ENCODE measurements at places on chromosomes 4 and X.
A peak's percentile ranks its signal among the peaks of the same experiment; 100 is the strongest.

- DNase-seq, result no peak
Measured at GRCh38 chr4:172157946-172158345, 344.7 kb downstream of the GALNTL6 start.

GRCh38 chr4:26204911-26205370 lies 115.9 kb upstream of the RBPJ start:
- DNase-seq, result no peak

- no peak for DNase-seq
Measured at GRCh38 chr4:77593993-77594392, 11.6 kb upstream of the CXCL13 start.

- DNase-seq, result no peak
Measured at GRCh38 chr4:2417226-2417764, 1.1 kb downstream of the ZFYVE28 start.

- DNase-seq, result no peak
Measured at GRCh38 chr4:36414248-36414647, 132.8 kb downstream of the DTHD1 start.

DNA sequence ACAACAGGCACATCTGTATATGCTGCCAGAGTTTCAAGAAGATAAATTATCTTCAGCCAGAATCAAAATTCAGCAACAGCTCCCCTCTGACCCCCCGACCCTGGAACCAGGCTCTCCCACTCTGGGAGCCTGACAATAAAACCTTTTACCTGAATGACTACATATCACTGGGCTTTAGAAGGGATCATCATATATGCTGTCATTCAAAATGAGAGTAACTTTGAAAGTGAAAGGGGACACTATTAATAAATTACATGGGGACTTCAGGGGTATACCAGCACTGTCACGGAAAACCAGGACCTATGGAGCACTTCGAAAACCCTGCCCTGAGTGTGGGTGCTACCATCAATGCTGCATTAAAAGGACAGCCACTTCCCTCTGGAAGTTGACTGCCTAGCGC lies 26.2 kb downstream of the TSPAN5 start:
- DNase-seq, result no peak

GRCh38 chr4:53490965-53491622 lies 100.2 kb downstream of the LNX1 start:
- peak; percentile 12 for DNase-seq

DNA sequence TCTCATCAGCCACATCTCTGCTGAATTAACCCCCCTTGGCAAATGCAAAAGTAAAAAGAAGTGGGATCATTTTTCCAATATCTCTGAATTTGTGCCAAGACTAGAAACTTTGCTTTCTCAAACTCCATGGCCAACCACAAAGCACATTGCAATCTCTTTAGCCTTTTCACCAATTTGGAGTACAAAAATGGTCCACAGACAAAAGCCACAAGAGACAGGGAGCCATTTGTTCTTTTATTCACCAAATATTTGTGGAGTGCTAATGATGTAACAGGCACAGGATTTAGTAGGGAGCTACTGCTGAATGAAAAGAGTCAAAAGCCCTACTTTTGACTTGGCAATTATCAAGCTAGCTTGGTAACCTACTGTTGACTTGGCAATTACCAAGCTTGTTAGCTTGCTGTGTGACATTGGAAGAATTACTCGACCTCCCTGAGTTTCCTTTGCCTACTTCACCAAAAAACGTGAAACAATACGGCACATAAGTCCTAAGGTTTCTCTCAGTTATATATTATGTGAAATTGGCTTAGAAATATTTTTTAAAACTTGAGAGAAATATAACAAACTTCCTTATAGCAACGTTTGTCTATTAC lies 97.1 kb upstream of the KLF3 start:
- no peak for DNase-seq

DNA sequence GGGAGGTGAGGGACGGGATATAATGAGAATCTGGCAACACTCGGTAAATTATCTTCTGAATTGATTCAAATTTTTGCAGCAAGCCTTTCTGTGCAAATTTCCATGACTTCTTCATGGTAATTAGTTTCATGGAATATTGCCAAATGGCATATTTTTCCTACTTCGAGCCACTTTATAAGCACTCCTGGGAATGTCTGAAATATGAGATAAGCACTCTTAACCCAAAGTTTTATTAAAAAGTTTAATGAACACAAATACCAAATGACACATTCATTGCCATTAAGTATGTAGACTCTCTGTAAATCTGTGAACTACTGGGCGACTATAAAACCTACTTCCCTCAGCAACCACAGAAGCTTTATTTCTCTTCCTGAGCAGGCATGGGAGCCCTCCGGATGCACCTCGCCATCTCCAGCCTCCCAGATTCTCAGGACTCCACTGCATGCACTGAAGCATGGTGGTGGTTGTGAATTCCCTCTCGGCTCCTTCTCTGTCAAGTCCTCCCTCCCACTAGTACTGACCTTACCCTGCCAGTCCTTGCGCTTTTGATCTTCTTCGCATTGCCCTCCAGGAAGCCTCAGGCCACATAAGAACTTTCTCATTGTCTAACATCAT lies 154.4 kb upstream of the RPL34 start:
- no peak for DNase-seq

- no peak for DNase-seq
Measured at GRCh38 chr4:66108898-66109297, 438.6 kb upstream of the EPHA5 start.

DNA sequence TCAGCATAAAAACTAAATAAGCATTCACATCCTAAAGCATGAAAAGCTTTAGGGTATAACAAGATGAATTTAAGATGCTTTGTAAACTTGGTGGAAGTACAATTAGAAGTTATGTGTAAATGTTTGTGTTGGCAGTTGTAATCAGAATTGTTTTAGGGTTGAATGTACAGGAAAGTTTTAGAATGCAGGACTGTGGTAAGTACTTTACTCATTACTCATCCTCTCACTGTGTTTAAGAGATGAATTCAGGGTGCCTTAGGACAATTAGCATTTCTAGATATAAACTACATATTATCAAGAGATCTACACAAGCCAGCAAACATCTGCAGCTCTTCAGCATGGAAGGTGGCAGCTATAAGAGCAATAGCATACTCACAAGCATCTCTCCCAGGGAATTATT lies 77.5 kb upstream of the ELOVL6 start:
- no peak for DNase-seq

DNA sequence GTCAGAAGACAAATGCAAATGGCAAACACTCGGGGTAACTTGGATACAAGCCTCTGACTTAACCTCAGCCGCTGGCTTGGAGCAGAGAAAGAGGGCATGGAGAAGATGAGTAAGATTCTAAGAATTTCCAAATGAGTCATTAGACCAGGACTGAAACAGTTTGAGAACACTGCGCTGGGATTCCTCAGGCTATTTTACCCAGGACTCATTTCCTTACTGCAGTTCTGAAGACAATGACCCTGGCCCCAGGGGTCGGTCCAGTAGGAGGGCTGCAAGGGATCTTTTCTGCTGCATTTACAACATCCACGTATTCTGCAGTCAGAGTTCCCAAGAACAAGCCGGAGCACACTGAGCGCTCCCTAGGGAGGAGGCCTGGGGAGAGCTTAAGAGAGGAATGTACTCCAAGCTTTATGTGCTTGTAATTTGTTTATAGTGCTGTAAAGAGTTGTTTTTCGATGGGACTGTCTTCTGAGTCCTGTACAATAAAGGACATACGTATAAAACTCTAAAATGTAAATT lies 27.3 kb upstream of the SORBS2 start:
- no peak for DNase-seq

DNA sequence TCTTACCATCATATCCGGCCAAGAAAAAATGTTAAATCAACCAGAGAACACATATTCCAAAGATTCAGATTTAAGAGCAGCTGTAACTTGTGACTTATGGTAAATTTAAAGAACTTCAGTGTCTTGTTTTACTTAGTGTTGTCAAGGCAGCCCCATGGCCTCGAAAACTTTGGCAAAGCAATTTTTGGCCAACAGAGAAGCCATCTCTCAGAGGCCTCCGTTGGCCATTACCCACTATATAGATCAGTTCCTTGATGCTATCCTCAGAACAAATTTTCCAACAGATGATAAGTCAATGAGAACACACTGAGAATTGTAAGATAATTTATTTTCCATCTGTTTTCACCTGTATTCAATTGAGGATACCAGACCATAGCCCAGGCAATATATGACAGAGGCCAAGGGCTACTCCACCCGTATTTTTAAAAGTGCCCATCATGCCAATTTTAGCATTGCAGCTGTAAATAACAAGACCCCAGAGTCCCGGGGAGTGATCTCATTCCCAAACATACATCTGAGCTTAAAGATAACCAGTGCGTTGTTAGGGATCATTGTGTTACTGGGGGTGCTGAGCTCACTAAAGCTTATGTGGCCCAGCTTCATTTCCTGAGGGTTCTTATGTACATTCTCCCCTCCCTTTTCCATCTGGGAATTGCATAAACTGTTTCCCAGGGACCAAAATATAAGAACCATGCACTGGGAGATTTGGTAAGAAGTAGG lies 50.0 kb upstream of the PDHA1 start:
- no peak for DNase-seq

DNA sequence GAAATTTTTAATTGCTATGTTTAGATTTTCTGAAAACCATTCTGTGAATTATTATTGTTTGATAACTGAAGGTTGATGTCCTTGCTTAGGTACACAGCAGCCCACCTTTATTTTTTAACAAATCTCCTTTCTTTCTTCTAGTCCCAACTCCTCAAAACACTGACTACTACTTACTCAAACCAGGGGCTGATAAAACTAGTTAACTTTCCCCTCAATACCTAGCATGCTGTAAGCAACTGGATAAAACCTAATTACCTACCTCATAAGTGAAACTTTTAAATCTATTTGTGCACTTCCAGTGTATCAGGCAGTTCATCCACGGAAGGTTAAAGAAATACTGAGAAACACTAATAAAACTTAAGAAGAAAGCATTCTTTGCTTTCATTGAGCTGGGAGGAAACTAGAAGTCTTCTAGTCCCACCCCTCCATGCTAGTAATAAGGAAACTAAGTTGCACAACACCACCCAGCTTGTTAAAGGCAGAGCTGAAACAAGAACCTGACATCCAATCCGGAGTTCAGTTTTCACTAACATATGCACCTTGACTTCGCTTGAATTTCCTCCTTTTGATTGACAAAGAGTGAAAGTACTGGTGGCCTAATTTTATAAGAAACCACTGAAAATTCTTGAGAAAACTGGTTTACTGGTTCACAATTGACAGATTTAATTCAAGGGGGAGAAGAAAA lies 180.2 kb upstream of the TET2 start:
- DNase-seq, result no peak

DNA sequence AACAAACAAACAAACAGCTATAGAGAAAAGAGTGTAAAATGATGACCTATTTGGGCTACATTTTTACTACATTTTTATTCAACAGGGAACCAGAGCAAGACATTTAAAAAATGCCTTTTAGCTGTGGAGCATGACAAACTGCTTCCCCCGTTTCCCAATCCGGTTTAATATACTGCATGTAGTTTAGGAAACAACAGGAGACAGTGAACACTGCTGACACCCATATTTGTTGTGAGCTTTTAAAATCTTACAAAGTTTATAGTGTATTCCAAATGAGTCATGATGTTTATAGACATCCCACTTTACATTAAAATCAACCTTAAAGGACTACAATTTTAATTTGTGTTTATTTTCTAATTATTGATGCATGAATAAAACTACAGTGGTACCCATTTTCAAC lies 1238.3 kb downstream of the TECRL start:
- no peak for DNase-seq

GRCh38 chr4:138898282-138898681 lies 117.3 kb upstream of the NOCT start:
- DNase-seq, result peak; percentile 70

DNA sequence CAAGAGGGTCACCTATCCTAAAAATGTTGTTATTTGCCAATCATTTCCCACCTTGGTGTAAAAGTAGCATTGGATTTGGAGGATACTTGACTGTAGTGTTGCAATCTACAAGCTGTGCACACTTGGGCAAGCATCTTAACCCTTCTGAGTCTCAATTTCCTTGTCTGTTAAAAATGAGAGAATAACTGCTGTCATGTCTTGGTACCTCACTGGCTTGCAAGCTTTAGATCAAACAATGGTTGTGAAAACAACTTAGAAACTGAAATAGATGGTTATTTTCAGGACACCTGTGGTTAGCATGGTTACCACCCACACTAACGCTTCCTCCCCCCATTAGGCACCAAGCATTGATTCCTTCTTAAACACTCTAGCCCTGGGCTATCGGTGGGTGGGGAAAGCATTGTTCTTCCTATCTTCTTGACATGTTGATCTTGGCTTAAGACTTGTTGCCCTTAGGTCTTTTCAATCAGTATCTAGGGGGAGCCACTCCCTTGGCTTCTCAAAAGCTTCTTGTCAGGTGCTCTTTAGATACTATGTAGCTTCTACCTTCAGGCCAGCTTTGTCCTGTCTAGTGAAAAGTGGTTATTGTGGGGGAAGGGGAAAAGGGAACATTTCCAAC lies 10.6 kb upstream of the AMOT start:
- no peak for DNase-seq

GRCh38 chr4:140213749-140214148 lies 59.8 kb upstream of the MAML3 start:
- DNase-seq, result no peak

DNA sequence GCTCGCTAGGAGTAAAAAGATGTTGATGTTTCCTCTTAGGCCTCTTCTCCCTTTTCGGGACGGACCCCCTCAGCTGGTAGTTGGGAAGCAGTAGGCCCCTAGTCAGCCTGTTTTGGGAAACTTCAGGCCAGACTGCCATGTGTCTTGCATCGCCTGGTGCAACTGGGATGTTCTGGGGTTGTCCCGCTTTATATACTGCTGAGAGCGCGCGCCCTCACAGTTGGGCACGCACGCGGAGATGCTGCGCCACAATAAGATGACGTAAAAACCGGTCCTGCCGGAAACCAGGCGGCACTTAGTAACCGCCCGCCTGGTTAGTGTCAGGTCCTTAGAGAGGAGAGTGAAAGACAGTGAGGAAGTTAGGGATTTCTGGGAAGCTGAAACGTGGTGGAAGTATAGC lies 231.3 kb upstream of the CT83 start:
- DNase-seq, result no peak

- no peak for DNase-seq
Measured at GRCh38 chrX:131322651-131323050, 33.5 kb upstream of the IGSF1 start.

DNA sequence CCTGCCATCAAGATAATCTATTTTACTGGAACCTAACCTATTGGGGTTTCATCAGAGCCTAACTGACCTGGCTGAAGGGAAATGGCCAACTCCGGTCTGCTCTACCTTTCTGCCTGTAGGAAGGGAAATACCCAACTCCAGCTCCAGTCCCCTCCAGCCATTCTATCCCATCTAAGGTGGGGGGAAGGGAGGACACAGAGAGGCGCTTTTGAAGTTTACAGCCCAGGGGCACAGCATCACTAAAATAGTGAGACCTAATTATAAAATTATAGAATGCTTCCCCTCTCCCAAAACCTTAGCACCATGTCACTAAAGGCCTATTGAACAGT lies 27.8 kb upstream of the ACSL4 start:
- no peak for DNase-seq

DNA sequence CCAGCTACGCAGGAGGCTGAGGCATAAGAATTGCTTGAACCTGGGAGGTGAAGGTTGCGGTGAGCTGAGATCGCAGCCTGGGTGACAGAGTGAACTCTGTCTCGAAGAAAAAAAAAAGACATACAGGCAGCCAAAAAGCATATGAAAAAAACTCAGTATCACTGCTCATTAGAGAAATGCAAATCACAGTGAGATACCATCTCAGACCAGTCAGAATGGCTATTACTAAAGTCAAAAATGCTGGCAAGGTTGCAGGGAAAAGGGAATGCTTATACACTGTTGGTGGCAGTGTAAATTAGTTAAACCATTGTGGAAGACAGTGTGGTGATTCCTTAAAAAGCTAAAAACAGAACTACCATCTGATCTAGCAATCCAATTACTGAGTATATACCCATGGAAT lies 123.1 kb downstream of the CHIC2 start:
- no peak for DNase-seq
